KBM-7 (cell line): ENCODE measurements at places on chromosomes 1 and 21.

DNA sequence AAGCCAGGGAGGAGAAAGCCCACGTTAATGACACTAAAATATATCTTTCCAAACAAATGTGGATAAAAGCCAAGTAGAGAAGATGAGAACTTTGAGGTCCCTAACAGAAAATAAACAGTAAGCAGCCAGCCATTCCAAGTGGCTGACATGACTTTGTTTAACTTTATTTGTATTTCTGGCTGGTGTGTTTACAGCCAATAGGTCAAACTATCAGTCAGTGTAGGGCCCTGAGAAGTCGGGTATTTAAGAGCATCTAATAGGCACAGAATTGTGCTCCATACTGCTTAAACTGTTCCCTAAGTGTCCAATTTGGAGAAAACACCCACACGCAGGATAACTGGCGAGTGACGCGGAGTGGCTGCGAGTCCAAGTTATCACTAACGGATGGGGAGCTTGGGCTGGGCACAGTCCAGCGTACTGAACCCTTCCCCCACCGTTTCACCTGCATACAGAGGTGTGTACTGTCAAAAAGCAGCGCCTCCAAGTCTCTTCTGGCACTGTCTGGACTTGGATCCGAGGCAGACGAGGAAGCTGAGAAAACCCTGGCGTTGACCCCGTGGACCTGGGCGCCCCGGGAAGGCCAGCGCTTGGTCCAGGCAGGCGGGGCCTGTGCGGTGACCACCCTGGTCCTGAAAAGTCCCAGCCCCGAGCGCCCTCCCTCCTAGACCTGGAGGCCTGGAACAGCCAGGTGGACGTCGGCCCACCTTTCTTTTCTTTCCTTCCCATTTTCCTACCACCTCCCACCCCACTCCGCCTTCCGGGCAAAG, 662 bp upstream of the LGALS8 start:
- DNase-seq, result no peak

DNA sequence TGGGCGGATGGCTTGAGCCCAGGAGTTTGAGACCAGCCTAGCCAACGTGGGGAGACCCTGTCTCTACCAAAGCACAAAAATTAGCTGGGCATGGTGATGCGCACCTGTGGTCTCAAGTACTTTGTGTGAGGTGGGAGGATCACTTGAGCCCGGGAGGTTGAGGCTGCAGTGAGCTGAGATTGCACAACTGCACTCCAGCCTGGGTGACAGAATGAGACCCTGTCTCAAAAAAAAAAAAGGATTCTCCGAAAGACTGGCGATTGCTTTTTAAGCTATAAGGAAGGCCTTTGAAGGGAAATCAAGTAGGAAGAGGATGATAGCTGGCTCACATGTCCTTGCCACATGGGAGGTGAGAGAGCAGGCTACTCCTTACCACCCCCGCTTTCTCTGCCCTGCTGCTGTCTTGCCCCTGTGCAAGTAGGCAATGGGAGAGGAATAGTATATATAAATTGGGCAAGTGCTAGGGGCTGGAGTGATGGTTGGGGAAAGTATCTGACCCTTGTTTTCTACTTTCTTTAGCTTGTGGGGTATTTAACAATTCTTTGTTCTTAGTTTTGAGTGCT, 3.8 kb upstream of the LAMTOR5 start:
- no peak for DNase-seq

- DNase-seq, result peak; percentile 58
Observed at GRCh38 chr1:159937054-159937750, 8.2 kb downstream of the IGSF9 start.

DNA sequence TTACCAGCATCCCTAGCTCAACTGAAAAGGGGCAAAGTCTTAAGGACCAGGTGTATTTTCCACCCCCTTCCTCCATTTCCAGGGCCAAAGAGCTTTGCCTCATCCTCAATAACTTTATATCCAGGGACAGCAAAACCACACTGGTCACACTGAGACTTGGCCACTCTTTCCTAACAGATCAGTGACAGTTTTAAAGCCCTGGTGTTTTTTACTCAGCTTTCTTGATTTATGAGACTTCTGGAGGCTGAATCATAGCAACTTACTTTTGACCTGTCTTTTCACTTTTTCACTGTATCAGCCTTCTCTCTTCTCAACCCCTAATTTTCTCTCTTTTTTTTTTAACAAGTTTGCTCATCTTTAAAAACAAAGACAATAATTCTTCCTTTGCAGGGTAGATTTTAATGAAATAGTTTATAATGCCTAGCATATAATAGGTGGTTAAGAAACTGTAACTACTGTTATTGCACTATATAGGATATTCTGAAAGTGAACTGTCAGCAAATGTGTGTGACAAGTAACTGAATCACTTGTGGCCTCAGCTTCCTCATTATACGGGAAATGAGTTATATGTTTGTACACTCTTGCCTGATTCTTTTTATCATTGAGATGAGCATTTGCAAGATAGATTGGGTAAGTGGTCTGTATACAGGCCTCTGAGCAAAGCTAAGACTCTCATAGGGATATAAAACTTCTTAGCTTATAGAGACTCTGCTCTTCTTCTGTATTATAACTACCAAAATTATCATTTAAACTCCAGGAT, 19.7 kb upstream of the DYNLT5 start:
- peak; percentile 71 for DNase-seq

- DNase-seq, result no peak
Observed at GRCh38 chr1:157008502-157008901, 37.0 kb downstream of the ARHGEF11 start.

GRCh38 chr1:227939791-227940771, 7.7 kb downstream of the WNT9A start:
- DNase-seq, result no peak

GRCh38 chr1:50493710-50494109, 70.5 kb upstream of the DMRTA2 start:
- DNase-seq, result no peak

GRCh38 chr1:211541278-211541677, 37.7 kb downstream of the SLC30A1 start:
- no peak for DNase-seq

GRCh38 chr1:221430152-221430960, 311.5 kb downstream of the DUSP10 start:
- DNase-seq, result no peak

DNA sequence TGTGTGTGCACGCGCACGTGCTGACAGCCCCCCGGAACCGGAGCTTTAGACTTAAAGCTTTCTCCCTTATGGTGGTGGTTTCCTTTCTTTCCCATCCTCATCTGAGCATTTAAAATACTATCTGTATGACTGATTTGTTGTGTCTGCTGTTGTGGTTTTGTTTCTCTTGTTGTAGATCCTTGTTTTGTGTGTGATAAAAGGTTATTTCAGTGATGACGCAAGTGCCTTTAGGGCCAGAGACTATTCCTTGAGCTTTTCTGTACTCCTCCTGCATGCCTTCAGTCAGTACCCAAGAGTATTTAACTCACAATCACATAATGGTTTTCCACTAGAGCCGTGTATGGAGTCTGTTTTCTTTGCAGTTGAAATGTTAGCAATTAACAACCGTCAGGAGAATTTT, 45.4 kb downstream of the LCA5L start:
- DNase-seq, result no peak

GRCh38 chr1:22870201-22870871, 102.3 kb downstream of the LACTBL1 start:
- DNase-seq, result no peak

DNA sequence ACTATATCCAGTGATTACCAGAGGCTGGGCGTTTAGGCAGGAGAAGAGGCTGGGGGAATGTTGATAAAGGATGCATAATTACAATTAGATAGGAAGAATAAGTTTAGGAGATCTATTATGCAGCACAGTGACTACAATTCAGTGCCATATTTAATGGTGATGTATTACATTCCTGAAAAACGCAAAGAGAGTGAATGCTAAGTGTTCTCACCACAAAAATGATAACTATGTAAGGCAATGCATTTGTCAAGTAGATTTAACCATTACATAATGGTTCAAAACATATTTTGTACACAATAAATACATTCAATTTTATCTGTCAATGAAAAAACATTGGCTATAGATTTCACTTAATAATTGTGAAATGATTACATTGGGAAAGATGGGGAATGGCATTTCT, 548.9 kb downstream of the NUF2 start:
- DNase-seq, result no peak

- DNase-seq, result peak; percentile 12
Observed at GRCh38 chr21:26835027-26835713, 10.0 kb downstream of the ADAMTS1 start.

- DNase-seq, result no peak
Observed at GRCh38 chr1:47725000-47725473, 272.1 kb downstream of the TRABD2B start.

GRCh38 chr1:115828101-115829022, 12.6 kb downstream of the NHLH2 start:
- no peak for DNase-seq

GRCh38 chr1:187390215-187390818, 561.6 kb downstream of the PLA2G4A start:
- DNase-seq, result no peak

- DNase-seq, result no peak
Observed at GRCh38 chr1:1205769-1206375, 520 bp downstream of the TNFRSF18 start.

DNA sequence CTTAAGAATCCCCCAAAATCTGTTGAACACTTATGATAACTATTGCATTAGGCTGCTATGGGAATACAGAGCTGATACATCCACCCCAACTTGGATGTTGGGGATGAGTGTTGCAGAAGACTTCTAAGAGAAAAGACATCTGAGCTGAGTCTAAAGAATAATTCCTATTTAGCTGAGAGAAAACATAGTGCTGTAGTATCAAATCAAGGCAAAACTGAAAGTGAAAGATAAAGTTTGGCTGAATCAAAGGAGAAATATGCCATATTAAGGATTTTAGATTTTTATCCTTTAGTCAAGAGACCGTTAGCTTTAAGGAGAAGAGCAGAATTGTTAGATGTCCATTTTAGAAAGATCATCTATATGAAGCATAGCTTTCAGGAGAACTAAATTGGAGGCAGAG, 726.9 kb upstream of the PTBP2 start:
- DNase-seq, result no peak

GRCh38 chr1:17400725-17401341, 28.8 kb downstream of the PADI6 start:
- no peak for DNase-seq

DNA sequence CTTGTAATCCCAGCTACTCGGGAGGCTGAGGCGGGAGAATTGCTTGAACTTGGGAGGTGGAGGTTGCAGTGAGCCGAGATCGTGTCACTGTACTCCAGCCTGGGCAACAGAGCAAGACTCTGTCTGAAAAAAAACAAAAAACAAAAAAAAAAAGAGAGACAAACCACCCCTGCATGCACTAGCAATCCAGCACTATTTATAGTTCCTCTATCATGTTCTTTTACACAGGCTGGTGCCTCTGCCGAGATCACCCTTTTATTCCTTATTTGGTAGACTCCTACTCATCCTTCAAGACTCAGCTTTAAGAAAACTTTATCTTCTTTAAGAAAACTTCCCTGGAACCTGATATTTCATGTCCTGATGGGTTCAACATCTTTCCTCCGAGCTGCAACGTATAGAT, 10.8 kb downstream of the FMO5 start:
- no peak for DNase-seq

GRCh38 chr1:242456726-242457269, 67.7 kb downstream of the PLD5 start:
- no peak for DNase-seq

- DNase-seq, result no peak
Observed at GRCh38 chr1:42686418-42686817, 4.2 kb downstream of the YBX1 start.

DNA sequence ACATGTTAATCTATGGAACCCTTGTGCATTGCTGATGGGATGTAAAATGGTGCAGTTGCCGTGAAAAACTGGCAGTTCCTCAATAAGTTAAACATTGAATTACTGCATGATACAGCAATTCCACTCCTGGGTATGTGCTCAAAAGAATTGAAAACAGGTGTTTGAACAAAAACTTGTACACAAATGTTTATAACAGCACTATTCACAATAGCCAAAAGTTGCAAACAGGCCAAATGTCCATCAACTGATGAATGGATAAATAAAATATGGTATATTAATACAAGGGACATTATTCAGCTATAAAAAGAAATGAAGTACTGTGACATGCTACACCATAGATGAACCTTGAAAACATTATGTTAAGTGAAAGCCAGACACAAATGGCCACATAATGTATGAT, 17.7 kb upstream of the SRSF10 start:
- no peak for DNase-seq

GRCh38 chr1:56915960-56916359, 49.9 kb downstream of the C8B start:
- DNase-seq, result no peak
